Placental epithelial cell (primary cell): ENCODE measurements at places on chromosomes 1 and 21. TPM values are rescaled to one million over a fixed set of nuclear protein-coding genes. Genes with fewer than 3 reads are reported as not detected.

Gene TEDDM1
- not detected in 2 replicates for total RNA-seq

Gene RGS7
- under 0.01 TPM in 1 of 2 replicates, not detected in the other for total RNA-seq

Gene MAP10
- total RNA-seq: 2.0 TPM in 2 replicates

Gene CYP4Z1
- total RNA-seq: not detected in 2 replicates

Gene ATP1A2
- under 0.01 TPM in 1 of 2 replicates, not detected in the other for total RNA-seq

Gene JAM2
- total RNA-seq: 0.39 TPM in 1 of 2 replicates, not detected in the other

Gene RGS18
- not detected in 2 replicates for total RNA-seq

Gene RGS8
- not detected in 2 replicates for total RNA-seq

Gene FMO1
- not detected in 2 replicates for total RNA-seq

Gene THBS3
- 226 and 607 TPM in 2 replicates for total RNA-seq

Gene LIN28A
- not detected in 2 replicates for total RNA-seq

Gene CCDC185
- not detected in 2 replicates for total RNA-seq

Gene SAMD13
- 0.11 and 0.39 TPM in 2 replicates for total RNA-seq

Gene GPR52
- total RNA-seq: 3.5 and 4.0 TPM in 2 replicates
